Right cardiac atrium (tissue), 5 donors: ENCODE measurements at places on chromosomes 6 and 20.

- DNase-seq, result no peak
Measured at GRCh38 chr6:158909938-158910337, 90.1 kb downstream of the RSPH3 start.

GRCh38 chr6:34334796-34335416 lies 57.6 kb downstream of the NUDT3 start:
- no peak for DNase-seq

DNA sequence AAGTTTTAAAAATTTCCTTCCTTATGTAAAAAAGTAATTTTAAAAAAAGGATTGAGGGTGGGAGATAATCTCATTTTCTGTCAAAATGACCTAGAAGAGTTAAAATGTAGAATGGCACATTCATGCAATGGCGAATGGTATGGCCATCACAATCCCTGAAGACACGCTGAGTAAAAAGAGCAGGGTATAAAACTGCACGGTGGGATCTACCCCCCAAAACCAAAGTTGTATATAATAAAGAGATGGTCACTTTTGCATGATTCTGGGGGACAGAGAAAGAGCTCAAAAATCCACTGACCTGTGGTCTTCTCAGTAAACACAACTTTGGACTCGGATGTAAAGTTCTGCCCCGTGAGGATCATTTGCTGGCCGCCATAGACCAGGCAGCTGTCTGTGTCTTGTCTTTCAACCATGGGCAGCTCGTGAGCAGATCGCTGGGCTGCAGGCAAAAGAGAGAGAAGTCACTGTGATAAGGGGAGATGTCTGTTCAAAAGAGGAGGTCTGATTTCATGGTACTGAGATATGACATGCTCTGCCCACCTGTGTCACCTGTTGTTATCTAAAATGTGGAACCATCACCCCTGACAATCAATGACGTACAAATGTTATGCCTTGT lies 88.2 kb downstream of the NFATC2 start:
- DNase-seq, result no peak

DNA sequence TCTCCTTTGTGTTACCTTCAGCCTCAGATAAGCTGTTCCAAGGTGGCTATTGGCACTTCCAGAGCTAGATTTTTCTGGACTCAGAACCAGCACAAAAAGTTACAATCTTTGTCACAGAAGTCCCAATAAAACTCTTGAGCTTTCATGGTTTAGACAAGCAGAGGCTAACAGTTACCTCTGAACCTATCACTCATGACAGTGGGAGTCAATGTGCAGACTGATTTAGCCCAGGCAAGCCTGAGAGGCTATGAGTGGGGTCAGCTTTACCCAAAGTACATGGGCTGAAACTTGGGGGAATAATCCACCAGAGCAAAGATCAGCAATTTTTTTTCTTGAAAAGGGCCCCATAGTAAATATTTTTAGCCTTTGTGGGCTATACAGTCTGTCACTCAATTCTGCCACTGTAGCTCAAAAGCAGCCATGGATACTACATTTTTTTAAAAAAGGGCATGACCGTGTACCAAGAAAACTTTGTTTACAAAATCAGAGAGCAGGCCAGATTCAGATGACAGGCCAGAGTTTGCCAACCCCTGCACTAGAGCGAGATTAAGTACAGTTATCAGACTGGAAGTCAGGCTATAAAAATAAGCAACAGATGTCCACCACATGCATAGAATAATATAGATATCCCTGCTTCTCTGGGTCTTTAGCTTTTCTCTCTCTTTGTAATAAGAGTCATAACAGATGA lies 20.0 kb downstream of the CCN2 start:
- no peak for DNase-seq

DNA sequence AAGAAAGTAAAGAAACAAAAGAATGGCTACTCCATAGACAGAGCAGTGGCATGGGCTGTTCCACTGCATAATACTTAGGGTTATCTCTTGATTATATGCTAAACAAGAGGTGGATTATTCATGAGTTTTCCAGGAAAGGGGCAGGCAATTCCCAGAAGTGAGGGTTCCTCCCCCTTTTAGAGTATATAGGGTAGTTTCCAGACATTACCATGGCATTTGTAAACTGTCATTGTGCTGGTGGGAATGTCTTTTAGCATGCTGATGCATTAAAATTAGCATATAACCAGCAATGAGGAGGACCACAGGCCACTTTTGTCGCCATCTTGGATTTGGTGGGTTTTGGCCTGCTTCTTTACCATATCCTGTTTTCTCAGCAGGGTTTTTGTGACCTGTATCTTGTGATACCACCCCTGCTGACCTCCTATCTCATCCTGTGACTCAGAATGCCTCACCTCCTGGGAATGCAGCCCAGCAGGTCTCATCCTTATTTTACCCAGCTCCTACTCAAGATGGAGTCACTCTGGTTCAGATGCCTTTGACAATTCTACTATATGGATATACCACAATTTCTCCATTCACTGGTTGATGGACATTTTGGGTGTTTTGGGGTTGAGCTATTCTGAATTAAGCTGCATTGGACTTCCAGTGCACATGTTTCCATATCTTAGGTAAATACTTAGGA lies 280.6 kb downstream of the FARS2 start:
- DNase-seq, result no peak

DNA sequence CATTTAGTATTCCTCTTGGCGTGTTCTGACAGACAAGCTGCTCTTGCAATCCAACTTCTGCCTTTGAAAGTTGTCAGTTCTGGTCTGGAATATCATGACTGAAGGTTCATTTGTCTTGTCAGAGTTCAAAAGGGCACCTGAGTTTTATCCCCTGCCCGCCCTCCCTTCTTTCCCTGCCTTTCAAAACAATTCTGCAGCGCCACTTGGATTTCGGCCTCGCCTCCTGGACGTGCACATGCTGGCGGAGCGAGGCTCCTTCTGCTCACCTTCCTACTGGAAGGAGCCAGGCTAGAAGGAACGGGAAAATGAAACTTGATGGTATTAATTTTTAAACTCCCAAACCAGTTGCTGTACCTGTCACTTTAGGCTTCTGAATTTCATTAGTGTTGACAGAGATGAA lies 55.7 kb upstream of the HDGFL1 start:
- DNase-seq, result peak; percentile 30

GRCh38 chr20:62751551-62752150 lies 43.0 kb downstream of the NTSR1 start:
- DNase-seq, result peak; percentile 30

- DNase-seq, result no peak
Measured at GRCh38 chr20:15643713-15644112, 929.5 kb downstream of the KIF16B start.

DNA sequence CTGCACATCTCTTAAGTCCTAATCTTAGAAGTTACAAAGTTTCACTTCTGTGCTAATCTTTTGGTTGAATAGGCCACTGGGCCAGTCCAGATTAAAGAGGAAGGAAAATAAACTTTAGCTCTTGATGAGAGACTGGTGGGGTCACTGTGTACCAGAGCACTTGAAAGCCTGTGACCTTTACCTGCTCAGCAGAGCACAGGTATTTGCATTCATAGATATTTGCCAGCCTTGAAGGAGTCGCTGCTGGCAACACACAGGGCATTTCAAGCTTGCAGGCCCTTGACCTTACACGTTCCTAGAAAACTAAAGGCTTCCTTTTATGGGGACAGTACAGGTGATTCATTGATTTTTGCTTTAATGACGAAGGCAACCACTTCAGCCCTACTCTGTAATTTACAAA lies 108.4 kb upstream of the SLC22A23 start:
- DNase-seq, result no peak

- DNase-seq, result no peak
Measured at GRCh38 chr20:48017509-48017908, 232.2 kb upstream of the SULF2 start.

- DNase-seq, result no peak
Measured at GRCh38 chr6:90446164-90446563, 140.7 kb downstream of the MAP3K7 start.

- DNase-seq, result no peak
Measured at GRCh38 chr6:106094261-106094963, 8.3 kb downstream of the PRDM1 start.

DNA sequence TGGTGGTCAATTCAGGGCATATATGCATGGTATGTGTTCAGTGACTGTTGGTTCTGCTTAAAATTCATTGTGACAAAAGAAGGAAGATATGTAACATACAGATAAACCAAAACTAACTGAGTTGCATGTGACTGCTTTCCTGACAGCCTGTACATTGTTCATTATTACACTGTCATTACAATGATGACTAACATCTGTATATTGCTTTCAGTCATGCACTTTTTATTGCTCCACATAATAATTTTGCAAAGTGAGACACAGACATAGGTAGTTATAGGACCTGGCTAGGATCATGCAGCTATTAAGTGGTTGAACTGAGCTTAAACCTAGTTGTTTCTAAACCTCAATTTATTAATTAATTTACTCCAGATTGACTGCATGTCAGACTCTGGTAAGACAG lies 703.2 kb downstream of the HDGFL1 start:
- no peak for DNase-seq

DNA sequence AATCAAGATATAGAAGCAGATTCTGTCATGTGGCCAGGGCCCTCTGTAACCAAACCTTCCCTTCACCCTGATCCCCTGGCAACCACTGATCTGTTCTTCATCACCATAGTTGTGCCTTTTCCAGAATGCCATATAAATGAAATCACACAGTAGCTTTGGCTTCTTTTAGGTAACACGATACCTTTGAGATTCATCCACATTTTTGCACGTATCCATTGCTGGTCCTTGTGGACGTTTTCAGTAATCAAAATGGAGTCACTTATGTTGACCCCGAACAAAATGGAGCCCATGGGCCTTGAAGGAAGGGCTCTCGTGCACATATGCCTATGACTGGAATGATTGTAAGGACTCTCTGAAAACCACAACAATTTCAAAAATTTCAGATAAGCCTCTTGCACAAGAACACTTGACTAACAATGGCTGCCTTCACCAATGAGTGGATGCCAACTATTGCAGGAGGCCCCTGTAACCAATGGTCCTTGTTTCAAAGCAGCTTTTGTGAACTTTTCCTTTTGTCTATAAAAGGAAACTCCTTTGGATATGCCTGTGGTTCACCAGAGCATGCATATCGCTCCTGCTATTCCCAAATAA lies 84.3 kb upstream of the RALY start:
- no peak for DNase-seq

DNA sequence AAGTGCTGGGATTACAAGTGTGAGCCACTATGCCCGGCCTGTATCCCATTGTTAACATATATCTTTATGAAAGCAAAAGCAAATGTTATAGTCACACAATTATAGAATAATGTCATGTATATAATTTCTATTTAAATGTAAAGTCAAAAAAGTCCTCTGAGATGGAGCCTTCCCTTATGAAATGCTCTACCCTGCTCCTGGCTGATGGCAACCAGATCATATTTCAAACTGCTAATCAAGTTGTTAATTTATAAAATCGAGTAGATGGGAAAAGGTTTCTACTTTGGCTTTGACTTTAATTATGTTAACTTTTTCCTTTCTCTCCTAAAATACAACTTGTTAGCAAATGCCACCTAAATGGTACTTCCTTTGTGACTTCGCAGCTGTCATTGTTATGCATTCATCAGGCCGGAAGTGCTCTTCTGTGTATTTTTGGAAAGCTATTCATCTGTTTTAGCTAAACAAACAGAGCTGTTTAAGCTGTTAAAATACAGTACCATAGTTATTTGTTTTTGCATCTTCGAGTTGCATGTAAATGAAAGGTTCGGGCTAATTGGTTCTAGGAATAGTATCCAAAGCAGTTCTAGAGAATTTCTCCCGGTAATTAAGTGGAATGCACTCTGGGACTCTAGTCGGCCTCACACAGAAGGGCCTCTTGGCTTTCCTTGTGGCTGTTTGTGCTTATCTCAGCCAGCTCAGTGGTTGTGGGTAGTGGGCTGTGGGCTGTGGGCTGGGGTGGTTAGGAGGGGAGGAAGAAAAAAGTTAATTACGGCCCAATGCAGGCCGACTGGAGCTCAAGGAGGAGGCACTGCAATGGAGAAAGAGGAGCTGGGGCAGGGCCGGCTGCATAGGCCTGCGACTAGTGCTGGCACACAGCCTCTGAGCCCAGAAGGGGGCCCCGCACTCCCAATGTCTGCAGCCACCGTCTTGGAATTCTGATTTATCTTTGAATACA lies 34.8 kb downstream of the SLC35D3 start:
- DNase-seq, result no peak

DNA sequence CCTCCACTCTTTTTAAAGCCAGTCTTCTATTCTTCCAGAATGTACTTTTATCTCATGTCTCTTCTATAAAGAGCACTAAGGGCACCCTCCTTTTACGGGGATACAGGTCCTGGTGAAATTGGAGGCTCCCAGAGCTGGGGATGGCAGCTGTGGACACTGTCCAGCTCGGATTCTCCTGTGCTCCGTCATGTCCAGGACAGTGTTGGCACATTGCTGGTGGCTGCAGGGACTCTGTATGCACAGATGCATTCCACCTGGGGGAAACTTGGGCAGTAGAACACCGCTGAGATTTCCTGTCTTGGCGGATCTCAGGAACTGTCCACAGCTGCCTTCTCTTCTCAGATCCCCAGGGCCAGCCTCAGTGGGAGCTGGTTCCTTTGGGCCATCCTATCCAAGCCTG lies 56.6 kb upstream of the CLDN20 start:
- DNase-seq, result no peak

- DNase-seq, result no peak
Measured at GRCh38 chr6:123550052-123550617, 86.6 kb downstream of the TRDN start.

GRCh38 chr20:19775353-19776253 lies 17.5 kb downstream of the RIN2 start:
- DNase-seq, result no peak

- DNase-seq, result no peak
Measured at GRCh38 chr6:11922901-11923300, 89.2 kb upstream of the HIVEP1 start.

DNA sequence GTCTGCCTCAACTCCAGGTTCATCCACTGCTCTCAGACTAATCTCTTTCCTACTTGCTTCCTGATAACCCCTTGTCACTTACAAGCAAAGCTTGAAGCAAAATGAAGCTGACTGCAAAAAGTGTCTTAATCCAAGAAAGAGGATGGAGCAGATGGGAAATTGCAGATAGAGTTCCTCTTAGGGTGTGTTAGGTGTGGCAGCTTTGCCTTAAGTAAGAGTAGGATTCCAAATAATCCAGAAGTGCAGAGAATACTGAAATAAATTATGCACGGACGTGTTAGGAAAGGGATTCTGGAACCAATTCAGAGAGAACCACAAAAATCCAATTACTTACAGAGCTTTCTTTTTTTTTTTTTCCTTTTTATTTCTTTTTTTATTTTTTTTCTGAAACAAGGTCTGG lies 6.1 kb upstream of the RPL7L1 start:
- no peak for DNase-seq

- DNase-seq, result no peak
Measured at GRCh38 chr20:43921227-43921780, 6.7 kb downstream of the TOX2 start.
